ENCODE measurements at places on chromosomes 3 and 15. TPM values are rescaled to one million over a fixed set of nuclear protein-coding genes. Genes with fewer than 3 reads are reported as not detected.

Gene KIF7
- 0.12 TPM for total RNA-seq

Gene IL17RD
- total RNA-seq, result 12.3 TPM

Gene TBC1D21
- total RNA-seq, result not detected

Gene PLSCR2
- not detected for total RNA-seq

Gene CCDC33
- 0.15 TPM for total RNA-seq

Gene ADAMTS17
- total RNA-seq, result 4.2 TPM

Gene WDR72
- total RNA-seq, result 5.8 TPM

GRCh38 chr3:113234028-113234427, 22.7 kb downstream of the BOC start:
- DNase-seq, result no peak
- peaks cover 16% of the 10 kb centered on the region for H3K4me1 ChIP-seq
- no peak overlapping the region for H3K27ac ChIP-seq
- H3K36me3 ChIP-seq, result no peaks in the 10 kb centered on the region
- no peaks in the 10 kb centered on the region for H3K27me3 ChIP-seq
- H3K4me3 ChIP-seq, result no peak overlapping the region

DNA sequence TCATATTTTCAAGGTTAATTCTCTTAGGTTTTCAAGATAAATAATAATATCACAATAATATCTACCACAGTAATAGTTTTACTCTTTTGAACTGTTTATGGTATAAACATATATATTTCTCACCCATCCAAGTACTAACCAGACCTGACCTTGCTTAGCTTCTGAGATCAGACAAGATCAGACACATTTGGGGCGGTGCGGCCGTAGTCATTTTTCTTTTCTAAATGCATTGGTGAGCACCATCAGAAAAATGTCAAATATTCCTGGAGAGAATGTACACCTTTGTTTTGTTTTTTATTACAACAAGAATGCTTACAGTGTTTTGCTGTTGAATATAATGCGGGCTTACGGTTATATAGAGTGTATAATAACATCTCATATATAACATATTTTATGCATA, 267.8 kb downstream of the ADAMTS17 start:
- no peak for DNase-seq
- H3K27ac ChIP-seq, result no peak overlapping the region
- H3K27me3 ChIP-seq, result no peaks in the 10 kb centered on the region

GRCh38 chr3:169542331-169542751, 121.2 kb downstream of the MECOM start:
- DNase-seq, result no peak
- no peaks in the 10 kb centered on the region for H3K27me3 ChIP-seq
- no peaks in the 10 kb centered on the region for H3K4me1 ChIP-seq

DNA sequence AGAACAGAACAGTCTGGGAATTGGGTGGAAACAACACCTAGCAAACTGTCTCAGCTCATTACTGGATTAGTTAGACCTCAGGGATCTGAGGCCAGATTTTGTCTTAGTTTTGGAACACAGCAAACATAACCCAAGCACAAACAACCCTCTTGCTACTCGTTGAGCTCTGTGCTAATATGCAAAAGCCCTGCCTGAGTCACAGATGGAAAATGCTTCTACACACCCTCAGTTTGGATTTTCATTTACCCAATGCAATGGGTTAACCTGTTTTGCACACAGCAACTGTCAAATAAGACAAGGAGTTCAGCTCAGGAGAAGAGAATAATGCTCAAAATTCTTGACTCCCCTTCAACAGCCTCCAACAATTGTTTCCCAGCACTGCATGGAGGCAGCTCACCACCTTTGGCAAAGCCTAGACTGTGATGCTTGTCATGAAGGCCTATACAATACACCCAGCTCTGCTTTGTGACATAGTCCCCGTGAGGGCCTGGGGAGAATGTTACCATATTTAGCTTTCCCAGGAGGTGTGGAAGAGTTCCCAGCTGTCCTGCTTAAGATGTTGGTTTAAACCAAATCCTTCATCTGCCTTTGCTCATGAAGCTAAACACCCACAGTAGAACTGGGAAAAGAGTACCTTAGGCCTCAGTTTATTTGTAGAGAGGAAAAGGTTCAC, 68.9 kb upstream of the MNS1 start:
- H3K4me3 ChIP-seq, result no peak overlapping the region
- no peaks in the 10 kb centered on the region for H3K27me3 ChIP-seq
- no peak overlapping the region for H3K27ac ChIP-seq

GRCh38 chr3:134846911-134847317, 51.9 kb downstream of the EPHB1 start:
- no peak overlapping the region for H3K4me3 ChIP-seq
- peak; percentile 51 for DNase-seq
- H3K4me1 ChIP-seq, result peaks cover 13% of the 10 kb centered on the region
- H3K27me3 ChIP-seq, result no peaks in the 10 kb centered on the region

DNA sequence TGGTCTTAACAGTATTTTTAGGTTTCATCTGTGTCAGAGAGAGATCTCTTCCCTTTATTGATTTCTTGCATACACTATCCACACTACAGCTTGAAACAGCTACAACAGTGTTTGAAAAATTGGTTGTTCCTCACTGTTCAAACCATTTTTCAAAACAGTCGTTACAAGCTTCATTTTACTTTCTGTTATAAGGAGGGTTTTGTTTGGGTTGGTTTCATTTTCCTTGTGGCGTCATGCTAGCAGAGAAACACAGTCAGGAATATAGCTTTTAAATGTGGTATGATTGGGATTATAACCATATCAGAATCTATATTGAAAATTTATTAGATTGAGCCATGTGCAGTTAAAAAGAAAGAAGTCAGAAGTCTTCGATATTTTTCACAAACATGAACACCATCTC, 400.6 kb downstream of the ZBTB20 start:
- H3K27me3 ChIP-seq, result no peaks in the 10 kb centered on the region
- H3K4me3 ChIP-seq, result peak overlapping the region; percentile 57
- DNase-seq, result no peak
- peak overlapping the region; percentile 97 for H3K27ac ChIP-seq
- H3K36me3 ChIP-seq, result peaks cover 15% of the 10 kb centered on the region
- H3K4me1 ChIP-seq, result peaks cover 70% of the 10 kb centered on the region

DNA sequence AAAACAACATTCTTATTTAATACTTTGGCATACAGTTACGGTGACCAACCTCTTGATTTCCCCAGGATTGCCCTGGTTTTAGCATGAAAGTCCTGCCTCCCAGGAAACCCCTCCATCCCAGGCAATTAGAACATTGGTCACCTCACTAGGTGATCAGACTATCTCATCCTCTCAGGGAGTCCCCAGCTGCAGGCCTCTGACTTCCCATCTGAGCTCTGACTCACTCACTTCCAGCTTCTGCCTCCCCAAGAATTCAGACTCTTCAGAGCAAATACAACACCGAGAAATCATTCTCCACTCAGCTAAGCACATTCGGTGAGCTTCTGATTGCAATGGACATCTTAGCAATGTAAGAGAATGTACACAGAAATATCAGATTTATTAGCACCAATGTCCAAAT, 92.4 kb upstream of the HES1 start:
- H3K36me3 ChIP-seq, result no peaks in the 10 kb centered on the region
- no peak overlapping the region for H3K4me3 ChIP-seq
- no peaks in the 10 kb centered on the region for H3K4me1 ChIP-seq
- no peak for DNase-seq
- H3K27me3 ChIP-seq, result no peaks in the 10 kb centered on the region

DNA sequence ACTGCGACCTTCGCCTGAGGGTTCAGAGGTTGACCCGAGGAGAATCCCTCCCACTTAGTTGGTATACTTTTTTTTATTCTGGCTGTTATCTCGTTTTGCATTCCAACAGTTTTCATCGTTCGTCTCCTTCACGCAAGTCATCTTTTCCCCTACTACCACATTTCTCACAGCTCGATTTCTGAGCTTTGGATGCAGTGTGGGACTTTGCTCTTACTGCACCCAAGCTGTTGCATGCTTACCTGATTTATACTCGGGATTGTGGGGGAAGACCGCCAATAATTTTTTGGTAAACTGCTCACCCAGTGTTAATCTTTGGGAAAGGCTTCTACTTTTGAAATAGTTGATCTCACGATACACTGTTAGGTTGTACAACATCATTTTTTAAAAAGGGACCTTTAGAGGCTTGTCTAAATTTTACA, 702 bp downstream of the TBC1D23 start:
- peak overlapping the region; percentile 90 for H3K4me3 ChIP-seq
- no peaks in the 10 kb centered on the region for H3K27me3 ChIP-seq
- no peak for DNase-seq

DNA sequence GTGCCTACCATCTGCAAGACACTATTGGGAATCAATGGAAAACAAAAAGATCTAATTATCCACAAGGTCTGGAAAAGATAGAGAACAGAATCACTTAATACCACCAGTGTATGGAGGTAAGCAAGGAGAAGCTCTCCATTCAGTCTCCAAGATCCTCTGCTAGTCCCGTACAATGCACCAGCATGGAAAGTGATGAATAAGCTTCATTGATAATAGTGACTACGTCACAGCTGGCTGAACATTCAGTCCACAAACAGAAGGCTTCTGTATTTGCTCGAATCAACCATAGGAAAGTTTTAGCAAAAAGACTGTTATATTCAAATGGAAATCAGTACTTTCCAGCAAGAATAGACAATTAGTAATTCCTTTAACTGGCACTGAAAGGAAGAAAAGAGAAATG, 42.9 kb downstream of the IGSF11 start:
- H3K27me3 ChIP-seq, result peaks cover 63% of the 10 kb centered on the region
- no peaks in the 10 kb centered on the region for H3K36me3 ChIP-seq
- no peak overlapping the region for H3K27ac ChIP-seq
